ENCODE measurements at places on chromosomes 4 and X. TPM values are rescaled to one million over a fixed set of nuclear protein-coding genes. Genes with fewer than 3 reads are reported as not detected.

Gene CENPVL3
- total RNA-seq = 2.1 TPM

Gene AFM
- total RNA-seq = 0.64 TPM

Gene POF1B
- not detected for total RNA-seq

Gene UGT2B11
- total RNA-seq = not detected

Gene PCYT1B
- 26.1 TPM for total RNA-seq

Gene RHOXF1
- total RNA-seq = not detected

DNA sequence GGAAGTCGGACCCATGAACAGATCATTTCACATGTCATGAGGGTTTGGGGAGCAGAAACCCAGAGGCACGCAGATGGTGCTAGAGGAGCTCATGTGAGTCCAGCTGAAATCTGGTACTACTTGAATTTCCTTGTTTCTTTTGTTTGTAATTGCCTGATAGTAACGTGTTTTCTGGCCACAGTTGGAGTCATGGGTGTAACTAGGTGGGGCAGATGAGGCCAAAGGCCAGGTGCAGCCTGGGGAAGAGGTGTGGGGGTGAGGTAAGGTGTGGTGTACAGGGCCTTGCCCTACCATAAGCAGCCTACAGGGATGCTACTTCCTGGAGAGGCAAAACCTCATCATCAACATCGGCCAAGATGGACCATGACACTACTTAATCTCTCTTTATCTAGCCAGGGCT lies 271.4 kb downstream of the PTTG2 start:
- H3K27ac ChIP-seq = no peak overlapping the region
- peaks cover 1% of the 10 kb centered on the region for H3K4me1 ChIP-seq
- no peak for DNase-seq
- no peaks in the 10 kb centered on the region for H3K36me3 ChIP-seq
- H3K27me3 ChIP-seq = peaks cover 1% of the 10 kb centered on the region

DNA sequence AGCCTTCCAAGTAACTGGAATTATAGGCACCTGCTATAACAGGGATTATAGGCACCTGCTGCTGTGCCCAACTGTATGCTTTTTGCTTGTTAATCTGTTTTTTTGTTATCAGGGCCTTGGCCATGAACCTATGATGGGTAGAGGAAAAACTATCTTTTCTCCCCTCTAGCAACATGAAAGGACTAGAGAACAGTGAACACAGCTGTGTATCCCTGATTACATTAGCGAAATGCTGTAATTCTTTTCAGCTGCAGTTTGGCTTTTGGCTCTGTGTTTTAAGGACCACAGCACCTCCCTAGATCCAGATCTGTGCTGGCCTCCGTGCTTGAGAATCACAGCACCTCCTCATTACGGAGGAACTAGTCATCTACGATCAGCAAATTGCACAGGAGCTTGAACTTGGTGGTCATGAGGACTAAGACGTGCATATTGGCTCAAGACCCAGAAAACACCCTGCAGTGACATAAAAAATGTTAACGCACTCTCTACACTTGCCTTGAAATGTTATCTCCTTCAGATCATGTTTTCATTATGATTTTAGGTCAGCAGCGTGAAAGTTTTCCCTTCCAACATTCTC lies 57.7 kb upstream of the S100G start:
- peak overlapping the region; percentile 23 for H3K4me3 ChIP-seq
- peaks cover 25% of the 10 kb centered on the region for H3K4me1 ChIP-seq
- no peaks in the 10 kb centered on the region for H3K27me3 ChIP-seq

GRCh38 chrX:16119353-16120220 lies 3.8 kb upstream of the GRPR start:
- DNase-seq = no peak
- no peaks in the 10 kb centered on the region for H3K36me3 ChIP-seq
- no peaks in the 10 kb centered on the region for H3K27me3 ChIP-seq
- no peaks in the 10 kb centered on the region for H3K4me1 ChIP-seq
- H3K4me3 ChIP-seq = no peak overlapping the region

- no peaks in the 10 kb centered on the region for H3K27me3 ChIP-seq
- H3K36me3 ChIP-seq = no peaks in the 10 kb centered on the region
- no peak overlapping the region for H3K27ac ChIP-seq
- H3K4me1 ChIP-seq = peaks cover 5% of the 10 kb centered on the region
Observed at GRCh38 chr4:137299281-137299680, 233.0 kb downstream of the PCDH18 start.

DNA sequence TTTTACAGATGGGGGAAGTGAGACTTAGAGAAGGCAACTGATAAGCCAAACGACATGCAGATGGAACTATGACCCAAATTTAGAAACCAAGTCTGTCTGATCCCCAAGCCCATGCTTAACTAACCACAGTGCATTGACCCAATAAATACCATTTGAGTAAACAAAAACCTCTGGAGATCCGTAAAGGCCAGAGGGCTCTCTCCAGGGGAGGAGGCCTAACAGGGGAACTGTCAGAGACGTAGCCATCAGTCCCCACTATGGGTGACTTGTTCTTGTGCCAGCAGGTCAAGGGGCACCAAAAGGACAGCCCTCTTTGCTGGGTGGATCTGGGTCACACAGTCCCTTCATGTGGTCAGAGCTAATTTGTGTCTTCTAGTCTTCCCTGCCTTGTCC lies 420.2 kb downstream of the BCOR start:
- no peak overlapping the region for H3K4me3 ChIP-seq
- H3K27ac ChIP-seq = no peak overlapping the region
- H3K4me1 ChIP-seq = no peaks in the 10 kb centered on the region
- no peaks in the 10 kb centered on the region for H3K36me3 ChIP-seq
- no peaks in the 10 kb centered on the region for H3K27me3 ChIP-seq

DNA sequence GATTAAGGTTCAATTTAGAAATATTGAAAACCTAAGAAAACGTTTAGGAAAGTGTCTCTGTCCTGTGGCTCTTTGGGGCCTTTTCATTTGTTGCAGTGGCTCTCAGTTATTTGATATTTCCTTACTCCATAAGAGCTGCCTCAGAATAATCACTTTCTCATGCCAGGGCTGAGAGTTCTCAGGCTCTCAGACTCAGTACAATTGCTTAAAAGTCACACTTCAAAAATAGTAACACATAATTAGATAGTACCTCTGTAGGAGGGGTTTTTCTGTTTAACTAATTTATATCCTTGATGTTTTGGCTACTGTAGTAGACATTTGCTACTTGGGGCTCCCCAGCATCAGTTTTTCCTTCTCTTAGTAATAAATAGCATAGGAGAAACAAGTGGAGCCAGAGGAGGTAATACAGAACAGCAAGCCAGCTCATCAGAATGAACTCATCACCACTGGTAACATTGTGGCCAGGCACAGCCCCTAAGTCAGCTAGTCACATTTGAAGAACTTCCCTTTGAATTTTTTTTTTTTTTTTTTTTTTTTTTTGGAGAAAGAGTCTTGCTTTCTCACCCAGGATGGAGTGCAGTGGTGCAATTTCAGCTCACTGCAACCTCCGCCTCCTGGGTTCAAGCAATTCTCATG lies 8.0 kb upstream of the HNRNPD start:
- no peak overlapping the region for H3K4me3 ChIP-seq
- H3K4me1 ChIP-seq = no peaks in the 10 kb centered on the region
- no peak overlapping the region for H3K27ac ChIP-seq

- H3K27ac ChIP-seq = no peak overlapping the region
- peaks cover 8% of the 10 kb centered on the region for H3K4me1 ChIP-seq
- DNase-seq = no peak
- no peaks in the 10 kb centered on the region for H3K36me3 ChIP-seq
Observed at GRCh38 chr4:189022440-189023035, 883.3 kb downstream of the TRIML1 start.

- peaks cover 4% of the 10 kb centered on the region for H3K4me1 ChIP-seq
- no peaks in the 10 kb centered on the region for H3K27me3 ChIP-seq
- no peaks in the 10 kb centered on the region for H3K36me3 ChIP-seq
Observed at GRCh38 chrX:11064851-11065600, 46.1 kb upstream of the HCCS start.

DNA sequence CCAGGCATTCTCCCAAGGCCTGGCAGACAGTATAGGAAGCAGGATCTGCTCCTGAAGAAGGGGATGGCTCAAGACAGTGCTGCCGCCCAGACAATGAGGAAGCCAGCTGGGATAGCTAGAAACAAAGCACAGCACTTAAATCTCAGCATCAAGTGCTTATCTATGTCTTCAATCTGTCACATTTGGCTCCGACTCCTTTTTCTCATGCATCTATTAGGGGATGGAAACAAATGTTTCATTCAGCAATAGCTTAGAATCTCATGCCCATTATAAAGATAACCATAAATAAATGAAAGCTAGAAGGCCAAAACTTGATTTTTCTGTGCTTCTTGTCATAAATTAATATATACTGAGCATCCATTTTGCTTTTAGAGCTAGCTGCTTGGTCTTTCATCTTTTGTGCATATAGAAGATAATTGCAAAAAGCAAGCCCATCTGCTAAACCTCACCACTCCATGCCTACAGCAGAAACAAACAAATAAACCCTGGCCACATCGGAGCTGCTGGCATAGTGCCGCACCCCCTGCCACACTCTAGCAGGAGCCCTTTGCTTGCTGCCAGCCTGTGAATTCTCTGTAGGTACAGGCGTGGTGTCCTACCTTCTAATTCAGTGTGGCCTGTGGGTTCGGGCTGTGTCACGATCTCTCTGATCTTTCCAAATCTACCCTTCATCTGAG lies 75.9 kb downstream of the AASDH start:
- H3K27me3 ChIP-seq = peaks cover 13% of the 10 kb centered on the region
- no peak for DNase-seq
- H3K36me3 ChIP-seq = peaks cover 45% of the 10 kb centered on the region
- H3K4me3 ChIP-seq = no peak overlapping the region

- no peaks in the 10 kb centered on the region for H3K27me3 ChIP-seq
- peaks cover 10% of the 10 kb centered on the region for H3K4me1 ChIP-seq
- H3K36me3 ChIP-seq = peaks cover 8% of the 10 kb centered on the region
- DNase-seq = no peak
- no peak overlapping the region for H3K27ac ChIP-seq
Observed at GRCh38 chr4:145644699-145645098, 25.5 kb downstream of the MMAA start.

- peaks cover 23% of the 10 kb centered on the region for H3K4me1 ChIP-seq
- DNase-seq = no peak
- no peak overlapping the region for H3K4me3 ChIP-seq
- no peak overlapping the region for H3K27ac ChIP-seq
Observed at GRCh38 chrX:70029863-70030262, 19.9 kb downstream of the AWAT2 start.

DNA sequence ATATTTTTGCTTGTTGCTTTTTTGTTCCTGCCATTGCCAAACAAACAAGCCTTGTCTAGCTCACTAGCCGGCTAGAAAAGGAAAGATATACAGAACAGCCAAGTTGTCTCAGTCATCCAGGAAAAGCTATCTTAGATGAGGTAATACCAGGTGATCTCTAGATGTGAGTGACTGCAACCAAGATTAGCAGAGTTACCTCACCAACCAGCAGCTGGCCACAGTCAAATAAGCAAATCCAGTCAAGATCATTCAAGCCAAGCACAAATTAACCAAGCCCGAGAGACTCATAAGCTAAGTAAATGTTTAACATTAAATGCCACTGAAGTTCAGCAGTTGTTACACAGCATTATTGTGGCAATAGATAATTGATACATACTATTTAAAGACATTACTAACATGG lies 108.6 kb downstream of the CENPC start:
- H3K4me3 ChIP-seq = no peak overlapping the region
- no peaks in the 10 kb centered on the region for H3K27me3 ChIP-seq
- DNase-seq = no peak
- H3K4me1 ChIP-seq = no peaks in the 10 kb centered on the region
- H3K27ac ChIP-seq = no peak overlapping the region

DNA sequence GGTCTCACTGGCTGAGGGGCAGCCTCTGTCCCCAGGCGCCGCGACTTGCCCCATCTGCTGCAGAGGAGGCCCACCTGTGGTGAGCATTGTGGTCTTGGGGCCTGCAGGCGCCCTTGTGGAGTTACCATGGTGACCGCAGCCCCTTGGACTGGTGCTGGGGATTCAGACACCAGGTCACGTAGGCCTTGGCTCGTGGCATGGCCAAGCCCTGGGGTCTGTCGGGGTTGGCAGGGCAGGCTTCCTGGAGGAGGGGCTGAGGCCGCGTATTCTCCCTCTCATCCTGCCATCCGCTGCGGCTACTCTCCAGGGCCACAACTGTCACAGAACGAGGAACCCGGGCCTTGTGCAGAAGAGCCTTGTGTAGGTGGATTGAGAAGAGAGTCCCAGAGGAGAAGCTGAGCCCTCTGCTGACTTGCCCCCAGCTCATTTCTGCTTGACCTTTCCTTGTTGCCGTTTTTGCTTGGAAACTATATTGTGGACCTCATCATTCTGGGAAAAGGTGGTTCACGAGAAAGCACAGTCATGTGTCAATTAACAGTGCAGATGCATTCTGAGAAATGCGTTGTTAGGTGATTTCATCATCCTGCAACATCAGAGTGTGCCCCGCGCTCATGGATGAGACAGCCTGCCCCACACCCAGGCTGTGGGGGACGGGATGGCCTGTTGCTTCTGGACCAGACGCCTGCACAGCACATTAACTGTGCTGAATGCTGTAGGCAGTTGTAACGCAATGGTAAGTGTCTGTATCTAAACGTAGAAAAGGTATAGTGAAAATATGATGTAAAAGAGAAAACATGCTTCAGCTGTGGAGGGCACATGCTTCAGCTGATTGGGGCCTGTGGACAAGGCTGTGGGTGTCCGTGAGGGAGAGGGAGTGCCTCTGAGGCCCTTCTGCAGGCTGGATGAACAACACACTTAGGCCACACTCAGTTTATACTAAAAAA lies 38.5 kb downstream of the TRMT44 start:
- no peak overlapping the region for H3K4me3 ChIP-seq
- H3K27me3 ChIP-seq = peaks cover 7% of the 10 kb centered on the region
- H3K4me1 ChIP-seq = peaks cover 18% of the 10 kb centered on the region
- H3K27ac ChIP-seq = no peak overlapping the region

- no peaks in the 10 kb centered on the region for H3K27me3 ChIP-seq
- no peaks in the 10 kb centered on the region for H3K4me1 ChIP-seq
- no peak overlapping the region for H3K4me3 ChIP-seq
- H3K36me3 ChIP-seq = no peaks in the 10 kb centered on the region
- no peak for DNase-seq
- no peak overlapping the region for H3K27ac ChIP-seq
Observed at GRCh38 chr4:181671672-181672071, 571.5 kb upstream of the TENM3 start.

- peaks cover 3% of the 10 kb centered on the region for H3K27me3 ChIP-seq
- no peak overlapping the region for H3K4me3 ChIP-seq
- H3K36me3 ChIP-seq = peaks cover 9% of the 10 kb centered on the region
- peaks cover 47% of the 10 kb centered on the region for H3K4me1 ChIP-seq
- peak overlapping the region; percentile 61 for H3K27ac ChIP-seq
Observed at GRCh38 chr4:151690164-151690870, 70.5 kb downstream of the GATB start.

DNA sequence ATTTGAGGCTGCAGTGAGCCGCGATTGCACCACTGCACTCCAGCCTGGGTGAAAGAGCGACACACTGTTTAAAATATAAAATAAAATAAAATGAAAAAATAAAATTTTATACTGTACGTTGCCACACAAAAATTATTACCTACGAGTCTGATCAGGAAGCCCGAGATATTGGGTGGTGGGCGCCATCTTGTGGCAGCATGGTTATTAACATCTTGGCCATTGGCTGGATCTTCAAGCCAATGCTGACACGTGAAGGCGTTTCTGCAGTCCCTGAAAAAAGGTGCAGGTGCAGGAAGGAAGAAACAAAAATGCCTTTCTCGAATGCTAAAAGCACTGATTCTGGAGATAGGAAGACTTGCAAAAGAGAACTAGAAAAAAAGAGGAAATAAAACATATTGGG lies 4.9 kb upstream of the TLR8 start:
- H3K4me3 ChIP-seq = no peak overlapping the region
- no peaks in the 10 kb centered on the region for H3K4me1 ChIP-seq

Measured in endothelial cell (in vitro differentiated cells).